ENCODE measurements at places on chromosomes 2 and 18.

GRCh38 chr18:22214731-22215528 lies 45.5 kb downstream of the GATA6 start:
- DNase-seq, result peak; percentile 33

DNA sequence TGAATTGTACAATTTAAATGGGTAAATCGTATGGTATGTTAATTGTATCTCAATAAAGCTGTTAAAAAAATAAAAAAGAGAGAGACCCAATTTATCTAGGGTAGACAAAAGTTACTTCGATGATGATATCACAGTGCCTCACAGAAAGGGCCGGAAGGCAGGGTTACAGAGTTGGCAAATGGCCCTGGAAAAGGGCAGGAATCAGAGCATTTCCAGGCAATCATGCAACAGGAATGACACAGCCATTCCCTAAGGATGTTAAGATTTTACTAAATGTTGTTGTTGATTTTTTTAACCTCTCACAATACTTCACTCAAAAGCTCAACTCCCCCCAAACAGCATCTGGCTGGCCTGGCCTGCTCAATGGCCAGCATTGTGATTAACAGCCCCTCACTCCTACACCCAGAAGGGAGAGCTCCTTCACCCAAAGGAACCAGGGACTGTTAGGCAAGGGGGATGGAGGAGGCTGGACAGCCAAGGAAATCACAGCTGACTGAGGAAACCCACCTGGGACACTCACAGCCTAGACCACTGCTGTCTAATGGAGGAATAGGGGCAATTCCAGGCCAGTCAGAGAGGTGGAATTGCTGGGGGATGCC lies 7.7 kb upstream of the SP100 start:
- peak; percentile 82 for DNase-seq

DNA sequence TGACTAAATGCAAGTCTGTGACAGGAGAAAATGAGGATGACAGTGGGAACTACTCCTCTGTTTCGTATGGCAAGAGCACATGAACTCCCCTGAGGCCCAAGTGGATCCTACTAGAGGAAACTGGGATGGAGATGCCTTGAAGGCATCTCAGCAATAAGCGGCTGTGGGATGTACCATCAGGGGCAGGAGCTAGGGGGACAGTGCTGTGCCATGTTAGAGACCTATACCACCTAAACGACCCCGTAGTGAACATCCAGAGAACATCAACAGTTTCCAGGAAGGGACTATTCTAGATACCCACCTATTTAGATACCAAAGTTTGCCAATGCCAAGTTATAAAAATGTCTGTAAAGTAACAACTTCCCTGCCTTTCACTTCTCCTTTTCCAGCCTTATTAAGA lies 860.8 kb upstream of the ACVR2A start:
- no peak for DNase-seq

DNA sequence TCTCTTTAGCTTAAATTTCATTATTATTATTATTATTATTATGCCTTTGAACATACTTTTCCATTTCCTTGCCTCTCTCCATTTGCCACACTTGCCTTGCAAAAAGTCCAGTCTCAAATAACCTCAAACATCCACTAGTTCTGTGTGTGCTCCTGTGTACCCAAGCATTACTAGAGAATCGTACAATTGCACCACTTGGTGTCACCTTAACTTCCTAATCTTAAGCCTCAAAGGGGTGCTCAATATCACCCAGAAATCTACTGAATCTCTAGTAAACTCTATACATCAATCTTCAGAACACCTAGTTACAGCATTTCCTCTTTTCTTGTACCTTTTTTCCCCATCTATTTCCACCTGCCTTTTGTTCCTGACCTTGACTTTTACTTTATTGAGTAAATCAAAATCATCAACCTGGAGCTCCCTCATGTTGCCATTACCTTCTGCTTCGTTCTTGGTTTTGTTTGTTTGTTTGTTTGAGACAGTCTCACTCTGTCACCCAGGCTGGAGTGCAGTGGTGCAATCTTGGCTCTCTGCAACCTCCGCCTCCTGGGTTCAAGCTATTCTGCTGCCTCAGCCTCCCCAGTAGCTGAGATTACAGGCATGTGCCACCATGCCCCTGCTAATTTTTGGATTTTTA lies 12.5 kb upstream of the SOS1 start:
- no peak for DNase-seq

DNA sequence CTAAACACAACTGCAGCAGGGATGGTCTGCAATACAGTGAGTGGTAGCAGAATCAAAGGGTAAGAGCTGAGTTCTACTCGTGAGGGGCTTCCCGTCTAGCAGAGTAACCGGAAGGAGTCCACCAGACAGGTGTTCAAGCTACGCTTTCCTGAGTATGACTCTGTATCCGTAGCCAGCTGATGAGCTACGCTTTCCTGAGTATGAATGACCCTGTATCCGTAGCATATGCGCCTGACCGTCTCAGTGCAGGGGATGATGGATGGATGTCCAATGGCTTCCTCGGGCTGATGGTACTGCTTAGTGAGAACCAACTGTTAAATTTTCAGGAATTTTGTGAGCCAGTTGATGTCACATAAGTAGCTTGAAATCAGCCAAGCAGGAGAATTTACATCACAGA lies 244.1 kb upstream of the MYT1L start:
- no peak for DNase-seq

GRCh38 chr2:22355816-22356433 lies 1029.1 kb upstream of the KLHL29 start:
- DNase-seq, result peak; percentile 3

DNA sequence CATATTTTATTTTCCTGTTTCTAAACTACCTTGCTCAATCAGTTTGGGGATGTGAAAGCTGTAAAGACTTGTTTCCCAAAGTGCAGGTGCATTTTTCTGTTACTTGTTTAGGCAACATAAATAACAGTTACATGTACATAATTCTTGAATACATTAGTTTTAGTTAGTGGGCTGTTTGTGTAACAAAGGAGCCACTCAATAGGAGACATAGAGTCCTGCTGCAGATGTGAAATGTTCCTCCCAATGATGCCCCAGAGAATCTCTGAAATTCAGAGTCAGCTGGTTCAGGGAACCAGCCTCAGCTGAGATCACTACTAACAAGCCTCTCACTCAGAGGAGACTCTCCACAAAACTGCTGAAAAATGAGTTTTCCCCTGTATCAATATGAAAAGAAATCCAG lies 91.5 kb upstream of the TWSG1 start:
- no peak for DNase-seq

- no peak for DNase-seq
Observed at GRCh38 chr2:80591233-80591632, 286.7 kb upstream of the LRRTM1 start.

DNA sequence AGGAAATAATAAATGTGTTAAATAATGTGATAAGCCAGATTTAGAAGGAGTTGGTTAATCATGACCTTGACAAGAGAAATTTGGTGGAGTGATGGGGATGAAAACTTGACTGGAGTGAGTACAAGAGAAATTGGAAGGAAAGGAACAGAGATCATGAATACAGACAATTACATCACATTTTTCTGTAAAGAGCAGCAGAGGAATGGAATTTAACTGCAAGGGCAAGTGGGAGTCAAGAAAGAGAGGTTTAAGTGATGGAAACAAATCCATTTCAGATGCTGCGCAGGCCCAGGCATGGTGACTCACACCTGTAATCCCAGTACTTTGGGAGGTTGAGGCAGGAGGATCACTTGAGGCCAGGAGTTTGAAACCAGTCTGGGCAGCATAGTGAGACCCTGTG lies 46.7 kb downstream of the ICA1L start:
- DNase-seq, result no peak

- no peak for DNase-seq
Observed at GRCh38 chr2:187500585-187501359, 52.7 kb upstream of the CALCRL start.

- DNase-seq, result no peak
Observed at GRCh38 chr2:172578860-172579512, 23.1 kb downstream of the PDK1 start.

GRCh38 chr18:56086176-56086575 lies 498.2 kb upstream of the TCF4 start:
- no peak for DNase-seq

DNA sequence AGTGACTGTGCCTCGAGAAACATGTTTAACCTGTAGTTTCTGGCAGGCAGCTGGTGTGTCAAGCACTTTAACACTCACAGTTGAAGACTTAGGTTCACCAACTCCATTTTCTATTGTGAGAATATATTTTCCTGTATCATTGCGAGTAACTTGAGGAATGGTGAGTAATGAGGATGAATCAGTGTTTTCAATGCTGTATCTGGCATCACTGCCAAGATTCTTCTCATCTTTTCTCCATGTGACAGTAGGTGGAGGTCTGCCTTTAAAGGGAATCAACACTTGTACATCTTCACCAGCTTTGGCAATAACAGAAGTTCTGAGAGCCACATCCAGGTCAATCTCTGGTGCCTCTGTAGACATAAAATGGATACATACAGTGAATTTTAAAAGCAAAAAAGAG lies 72.8 kb downstream of the PLEKHA3 start:
- peak; percentile 12 for DNase-seq

- DNase-seq, result no peak
Observed at GRCh38 chr18:51211552-51211951, 14.1 kb upstream of the MEX3C start.

- DNase-seq, result no peak
Observed at GRCh38 chr2:96955762-96956161, 30.6 kb downstream of the FAM178B start.
